ENCODE measurements at places on chromosomes 3 and 15.

GRCh38 chr3:159584421-159584820 is 404.2 kb upstream of the IL12A start:
- no peak for DNase-seq

DNA sequence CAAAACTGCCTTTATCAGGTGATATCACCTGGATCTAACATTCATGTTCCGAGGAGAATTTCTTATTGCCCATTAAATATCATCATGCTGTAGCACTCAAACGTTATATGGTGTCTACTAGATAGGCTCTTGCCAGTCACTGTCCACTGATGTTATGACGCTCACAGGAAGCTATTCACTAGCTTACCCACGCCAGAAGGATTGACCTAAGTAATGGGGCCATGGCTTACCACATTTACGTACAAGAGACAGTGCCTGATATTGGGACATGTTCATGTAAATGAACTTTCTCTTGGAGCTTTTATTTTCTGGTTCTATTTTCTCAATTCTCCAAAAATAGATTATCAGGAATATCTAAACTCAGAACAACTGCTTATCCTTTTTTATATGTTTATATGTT is 91.7 kb upstream of the NAALADL2 start:
- DNase-seq = no peak

- no peak for DNase-seq
Measured at GRCh38 chr15:83449937-83450506, 2.9 kb downstream of the SH3GL3 start.

DNA sequence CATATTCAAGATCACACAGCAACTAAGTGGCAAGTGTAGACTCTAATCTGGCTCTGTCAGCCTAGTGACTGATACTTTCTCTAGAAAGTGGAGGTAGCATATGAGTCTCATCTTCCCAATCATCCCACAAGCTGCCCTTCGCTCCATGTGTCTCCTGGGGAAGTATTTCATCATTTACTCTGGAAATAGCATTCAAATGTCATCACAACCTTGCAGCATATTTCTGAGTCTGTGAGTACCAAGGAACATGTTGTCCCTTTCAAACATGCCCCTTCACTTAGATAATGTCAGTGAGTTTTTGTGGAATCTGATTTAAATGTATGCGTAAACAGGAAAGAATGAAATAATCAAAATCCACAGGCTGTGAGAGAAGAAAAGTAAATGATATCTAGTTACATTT is 322.9 kb downstream of the SLC9A9 start:
- no peak for DNase-seq
